ENCODE measurements at places on chromosomes 16 and 17. TPM values are rescaled to one million over a fixed set of nuclear protein-coding genes. Genes with fewer than 3 reads are reported as not detected.

- DNase-seq: no peak
These were observed 56.4 kb downstream of the BRIP1 start for GRCh38 chr17:61806936-61807335.

- no peak for DNase-seq
These were observed 315.8 kb downstream of the CA10 start for GRCh38 chr17:51842763-51843162.

- no peak for DNase-seq
These were observed 16.3 kb downstream of the KANSL1 start for GRCh38 chr17:46176975-46177374.

GRCh38 chr16:27976990-27977389 lies 86.5 kb downstream of the GSG1L start:
- no peak for DNase-seq

- DNase-seq: no peak
These were observed 66.5 kb downstream of the TEX2 start for GRCh38 chr17:64196601-64197000.

- no peak for DNase-seq
These were observed 664.5 kb downstream of the WWOX start for GRCh38 chr16:78763821-78764440.

Gene HNF1B
- 15.2 TPM for total RNA-seq

GRCh38 chr17:35529866-35530265 lies 7.6 kb downstream of the SLFN12L start:
- DNase-seq: no peak

DNA sequence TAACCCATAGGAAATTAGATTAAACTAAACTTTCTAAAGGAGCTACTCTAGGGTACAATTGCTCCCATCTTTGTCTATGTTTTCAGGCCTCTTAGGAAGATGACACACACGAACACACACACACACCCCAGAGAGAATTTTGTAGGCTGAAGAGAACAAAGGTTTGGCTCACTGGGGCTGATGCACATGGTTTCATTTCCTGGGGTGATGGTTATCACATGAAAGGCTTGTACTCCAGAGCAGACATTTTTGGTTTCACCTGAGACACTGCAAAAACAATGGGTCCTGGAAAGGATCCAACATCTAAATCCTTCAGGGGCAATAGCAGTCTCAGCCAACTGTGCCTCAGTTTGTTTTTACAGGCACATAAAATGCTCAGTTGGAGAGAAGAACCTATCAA lies 62.8 kb downstream of the GRB7 start:
- DNase-seq: no peak

- DNase-seq: no peak
These were observed 874 bp downstream of the WWP2 start for GRCh38 chr16:69762814-69763598.

Gene TPSAB1
- 103 TPM for total RNA-seq

DNA sequence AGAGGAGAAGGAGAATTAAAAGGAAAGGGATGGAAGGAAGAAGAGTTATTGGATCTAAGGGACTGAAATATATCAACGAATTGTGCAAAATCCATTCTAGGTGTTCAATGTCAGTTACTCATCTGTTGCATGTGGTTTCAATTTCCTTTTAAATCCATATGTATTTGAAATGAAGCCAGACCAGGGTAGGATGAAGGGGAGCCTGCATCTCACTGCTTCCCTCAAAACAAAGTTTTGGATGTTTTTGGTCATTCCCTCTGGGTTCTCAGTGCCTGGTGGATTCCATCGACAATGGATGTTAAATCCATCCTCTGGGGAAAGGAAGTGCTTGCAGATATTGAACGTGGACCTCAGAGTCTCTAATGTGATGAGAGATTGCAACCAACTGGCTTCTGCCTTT lies 103.5 kb upstream of the XYLT1 start:
- DNase-seq: no peak

DNA sequence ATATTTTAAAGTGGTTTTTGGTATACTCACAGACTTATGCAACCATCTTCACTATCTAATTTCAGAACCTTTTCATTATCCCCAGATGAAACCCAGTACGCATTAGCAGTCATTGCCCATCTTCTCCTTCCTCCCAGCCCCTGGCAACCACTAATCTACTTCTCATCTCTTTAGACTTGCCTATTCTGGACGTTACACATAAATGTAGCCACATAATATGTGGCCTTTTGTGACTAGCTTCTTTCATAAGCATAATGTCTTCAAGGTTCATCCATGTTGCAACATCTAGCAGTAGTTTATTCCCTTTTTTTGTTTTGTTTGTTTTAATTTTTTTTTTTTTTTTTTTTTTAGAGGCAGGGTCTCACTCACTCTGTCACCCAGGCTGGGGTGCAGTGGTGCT lies 28.5 kb upstream of the C17orf107 start:
- no peak for DNase-seq

GRCh38 chr17:40509626-40510327 lies 8.4 kb upstream of the TNS4 start:
- no peak for DNase-seq

DNA sequence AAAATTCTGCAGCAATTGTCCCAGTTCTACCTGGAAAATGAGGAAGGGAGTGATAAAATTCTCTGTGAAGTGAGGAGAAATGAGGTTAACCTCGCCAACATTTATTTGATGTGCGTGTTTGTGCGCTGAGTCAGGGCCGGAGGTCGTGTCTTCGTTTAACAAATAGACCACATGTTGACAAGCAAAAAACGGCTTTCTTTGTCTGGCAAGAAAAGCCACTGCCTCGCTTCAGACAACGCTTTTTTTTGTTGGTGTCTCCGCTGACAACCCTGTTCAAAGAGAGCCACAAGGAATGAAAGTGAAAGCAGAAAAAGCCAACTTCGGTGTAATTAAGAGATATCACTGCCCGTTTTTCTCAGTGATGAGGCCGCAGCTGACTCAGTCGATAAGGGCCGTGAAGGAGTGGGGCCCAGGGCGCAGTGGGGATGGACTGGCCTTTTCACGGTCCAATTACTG lies 510.6 kb downstream of the CDH13 start:
- DNase-seq: no peak

GRCh38 chr16:58461056-58461455 lies 38.9 kb upstream of the NDRG4 start:
- DNase-seq: no peak

- DNase-seq: peak; percentile 27
These were observed 121.2 kb downstream of the SNX29 start for GRCh38 chr16:12097523-12098428.

DNA sequence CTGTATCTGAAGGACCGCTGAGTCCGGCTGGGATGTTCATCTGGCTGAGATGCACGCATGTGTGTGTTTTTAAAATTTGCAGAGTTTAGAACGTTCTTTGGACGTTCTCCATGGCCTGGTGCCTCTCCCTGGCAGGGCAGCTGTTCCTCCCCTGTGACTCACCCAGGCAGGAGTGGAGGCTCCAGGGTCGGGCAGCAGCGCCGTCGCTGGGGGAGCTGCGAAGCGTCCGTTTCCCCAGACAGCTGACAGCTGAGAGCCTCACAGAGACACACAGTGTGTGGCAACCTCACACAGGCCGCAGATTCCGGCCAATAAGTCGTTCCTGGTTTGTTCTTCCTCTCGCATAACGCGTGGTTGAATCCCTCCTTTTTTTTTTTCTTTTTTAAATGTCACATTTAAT lies 80.6 kb downstream of the OR1D5 start:
- peak; percentile 63 for DNase-seq

- peak; percentile 79 for DNase-seq
These were observed at the start of gene SPHK1 for GRCh38 chr17:76384222-76384986. Gene SPHK1 (plus strand): TSS chr17:76384609. CDS start chr17:76385645, 1,036 bp downstream.

DNA sequence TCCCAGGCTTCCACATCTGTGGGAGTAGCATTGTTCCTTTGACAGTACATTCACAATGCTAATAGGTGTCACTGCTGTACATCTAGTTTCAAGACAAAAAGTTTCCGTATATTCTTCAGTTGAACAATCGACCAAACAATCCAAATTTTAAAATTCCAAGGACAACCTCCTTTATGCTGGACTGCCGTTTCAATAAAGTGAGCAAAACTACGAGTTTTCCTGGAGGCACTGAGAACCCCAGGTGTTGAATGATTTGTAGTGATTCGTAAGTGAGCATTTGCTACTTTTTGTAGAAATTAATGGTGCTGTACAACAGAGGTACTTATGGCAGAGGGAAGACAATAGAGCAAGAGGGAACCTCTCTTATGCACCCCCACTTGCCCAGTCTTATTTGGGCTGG lies 71.2 kb upstream of the NACA2 start:
- no peak for DNase-seq

- DNase-seq: peak; percentile 72
These were observed 8.5 kb downstream of the CCL18 start for GRCh38 chr17:36072431-36073121.

- peak; percentile 92 for DNase-seq
These were observed at the start of gene RABEP1 for GRCh38 chr17:5281814-5282641. Gene RABEP1 (plus strand): TSS chr17:5282284. CDS start chr17:5282487, 203 bp downstream.

- no peak for DNase-seq
These were observed 352.1 kb upstream of the HSBP1 start for GRCh38 chr16:83455716-83456115.

GRCh38 chr17:77214743-77215142 lies 74.0 kb downstream of the SEC14L1 start:
- DNase-seq: no peak

- no peak for DNase-seq
These were observed 5.0 kb upstream of the CETP start for GRCh38 chr16:56956756-56957155.

Gene ZFP3
- total RNA-seq: 7.1 TPM

DNA sequence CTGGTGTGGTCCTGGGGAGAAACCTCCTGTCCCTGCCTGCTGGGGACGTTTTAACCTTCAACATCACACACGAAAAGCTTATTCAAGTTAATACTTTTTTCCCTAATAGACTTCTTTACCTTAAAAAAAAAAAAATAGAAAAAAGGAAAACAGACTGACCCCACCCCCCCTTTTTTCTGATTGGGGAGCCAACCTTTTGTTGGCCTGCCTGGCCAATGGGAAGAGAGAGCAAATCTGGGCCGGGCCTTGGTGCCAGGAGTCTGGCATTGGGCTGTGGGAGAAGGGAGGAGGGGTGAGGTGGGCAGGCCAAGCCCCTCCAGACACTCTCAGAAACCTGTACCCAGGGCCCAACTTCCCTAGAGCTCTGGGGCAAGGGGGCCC lies 3.0 kb downstream of the CBX8 start:
- DNase-seq: no peak

Gene MT3
- not detected for total RNA-seq

GRCh38 chr17:28042657-28042720 lies at the start of gene NLK:
Gene NLK (plus strand): TSS chr17:28042677. CDS start chr17:28042874, 197 bp downstream.
- DNase-seq: no peak

Gene BAIAP3
- 8.4 TPM for total RNA-seq

GRCh38 chr16:14015948-14016347 lies 55.2 kb upstream of the MRTFB start:
- DNase-seq: peak; percentile 48

Gene RPUSD1
- total RNA-seq: 16.3 TPM

DNA sequence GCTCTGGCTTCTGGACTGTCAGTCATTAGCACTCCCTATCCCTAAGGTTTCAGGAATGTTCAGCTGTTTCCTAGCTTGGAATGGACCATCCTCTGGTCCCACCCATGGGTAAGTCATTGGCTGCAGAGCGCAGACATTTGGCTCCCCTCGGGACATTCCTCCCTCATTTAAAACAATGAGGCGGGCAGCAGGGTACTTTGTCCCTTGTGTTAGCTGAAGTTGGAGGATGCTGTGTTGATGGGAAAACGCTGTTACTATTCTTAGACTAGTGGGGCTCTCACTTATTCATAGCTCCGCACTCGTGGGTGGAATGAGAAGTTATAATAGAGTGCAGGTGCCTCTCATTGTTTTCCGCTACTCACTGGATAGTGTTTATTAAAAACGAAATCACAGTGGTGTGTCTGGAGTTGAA lies 673.8 kb downstream of the WWOX start:
- DNase-seq: no peak

GRCh38 chr16:70777496-70777895 lies 23.5 kb downstream of the VAC14 start:
- no peak for DNase-seq

GRCh38 chr16:28538733-28539596 lies at the start of gene NUPR1:
Gene NUPR1 (minus strand): TSS chr16:28538974. CDS start chr16:28538907, 67 bp downstream.
- DNase-seq: peak; percentile 89

Gene NPIPA3
- 1.4 TPM for total RNA-seq

GRCh38 chr17:34614698-34615097 lies 35.3 kb downstream of the TMEM132E start:
- no peak for DNase-seq

Gene ZNF423
- 10.7 TPM for total RNA-seq

Gene KRT24
- total RNA-seq: not detected

DNA sequence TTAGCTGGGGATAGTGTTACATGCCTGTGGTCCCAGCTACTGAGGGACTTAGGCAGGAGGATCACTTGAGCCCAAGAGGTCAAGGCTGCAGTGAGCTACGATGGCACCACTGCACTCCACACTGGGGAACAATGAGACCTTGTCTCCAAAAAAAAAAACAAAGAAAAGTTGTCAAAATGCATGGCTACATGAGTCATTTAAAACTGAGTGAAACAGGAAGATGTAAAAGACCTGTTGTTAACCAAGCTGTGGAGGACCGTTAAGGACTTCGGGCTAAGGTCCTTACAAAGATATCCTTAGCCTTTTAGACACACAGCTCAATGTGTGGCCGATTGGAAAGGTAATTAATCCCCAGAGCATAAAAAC lies 25.1 kb downstream of the ZP2 start:
- DNase-seq: no peak

- no peak for DNase-seq
These were observed 18.4 kb downstream of the LIMD2 start for GRCh38 chr17:63681530-63681929.

Gene TNS4
- total RNA-seq: 0.68 TPM

DNA sequence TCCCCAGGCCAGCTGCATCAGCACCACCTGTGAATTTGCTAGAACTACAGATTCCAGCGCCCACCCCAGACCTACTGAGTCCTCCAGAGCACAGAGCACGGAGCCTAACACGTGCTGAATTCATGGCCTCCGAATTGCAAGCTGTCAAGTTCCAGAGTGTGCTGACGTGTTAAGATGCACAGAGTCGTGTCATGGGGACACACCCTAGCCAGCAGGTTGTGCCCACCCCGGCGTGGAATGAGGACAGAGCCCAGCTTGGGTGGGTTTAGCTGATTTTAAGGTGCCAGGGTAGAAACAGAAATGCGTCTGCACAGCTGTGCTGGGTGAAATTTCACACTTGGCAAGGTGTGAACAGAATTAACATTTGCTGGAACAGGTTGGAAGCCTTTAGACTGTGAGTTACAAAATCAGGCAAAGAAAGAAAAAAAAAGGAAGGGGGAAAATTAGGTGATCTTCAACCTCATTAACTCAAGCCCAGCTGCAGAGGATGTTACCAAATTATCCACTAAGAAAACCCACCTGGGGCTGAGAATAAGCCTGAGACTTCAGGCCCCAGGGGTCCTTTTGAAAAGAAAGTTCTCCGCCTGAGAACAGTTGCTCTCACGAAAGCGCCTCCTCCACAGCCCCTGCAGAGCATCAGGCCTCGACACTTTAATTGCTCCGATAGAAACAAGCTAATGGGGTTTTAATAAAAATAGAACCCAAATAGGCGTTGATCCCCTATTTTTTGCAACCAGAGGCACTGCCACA lies 27.1 kb downstream of the GINS3 start:
- no peak for DNase-seq

Measured in lower lobe of right lung (tissue), 2 donors.